Lung (tissue), 17 donors: ENCODE measurements at places on chromosomes 4 and X. TPM values are rescaled to one million over a fixed set of nuclear protein-coding genes. Genes with fewer than 3 reads are reported as not detected.

SPATA4 gene
- polyA plus RNA-seq: 1.4 TPM

BEX5 gene
- polyA plus RNA-seq: 11.7 TPM

BRS3 gene
- polyA plus RNA-seq: not detected

FRG2 gene
- not detected for polyA plus RNA-seq

BRCC3 gene
- polyA plus RNA-seq: 13.1 TPM

FAT1 gene
- polyA plus RNA-seq: 19.4 TPM

CLNK gene
- polyA plus RNA-seq: 0.04 TPM

KLB gene
- 0.06 TPM for polyA plus RNA-seq

MID1 gene
- polyA plus RNA-seq: 4.3 TPM

DNA sequence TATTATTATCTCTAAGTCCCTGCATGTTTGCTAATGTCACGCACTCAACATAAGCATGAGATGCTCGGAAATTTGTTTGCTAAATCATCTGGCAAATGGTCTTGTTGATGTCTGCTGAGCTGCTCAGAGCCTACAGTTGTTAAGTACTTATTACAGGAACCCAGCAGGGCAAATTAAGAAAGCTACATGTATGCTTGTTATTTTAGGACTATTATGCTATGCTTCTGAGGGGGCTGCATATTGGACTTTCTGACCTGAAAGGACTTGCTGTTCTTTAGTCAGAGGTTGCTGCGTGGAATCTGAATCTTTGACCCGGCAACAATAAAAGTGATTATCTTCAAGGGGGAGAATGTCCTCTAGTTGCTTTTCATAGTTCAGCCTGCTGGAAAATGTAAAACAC is 36.3 kb upstream of the TENM3 start:
- no peaks in the 10 kb centered on the region for H3K36me3 ChIP-seq
- H3K27me3 ChIP-seq: peaks cover 3% of the 10 kb centered on the region
- DNase-seq: peak; percentile 21

DNA sequence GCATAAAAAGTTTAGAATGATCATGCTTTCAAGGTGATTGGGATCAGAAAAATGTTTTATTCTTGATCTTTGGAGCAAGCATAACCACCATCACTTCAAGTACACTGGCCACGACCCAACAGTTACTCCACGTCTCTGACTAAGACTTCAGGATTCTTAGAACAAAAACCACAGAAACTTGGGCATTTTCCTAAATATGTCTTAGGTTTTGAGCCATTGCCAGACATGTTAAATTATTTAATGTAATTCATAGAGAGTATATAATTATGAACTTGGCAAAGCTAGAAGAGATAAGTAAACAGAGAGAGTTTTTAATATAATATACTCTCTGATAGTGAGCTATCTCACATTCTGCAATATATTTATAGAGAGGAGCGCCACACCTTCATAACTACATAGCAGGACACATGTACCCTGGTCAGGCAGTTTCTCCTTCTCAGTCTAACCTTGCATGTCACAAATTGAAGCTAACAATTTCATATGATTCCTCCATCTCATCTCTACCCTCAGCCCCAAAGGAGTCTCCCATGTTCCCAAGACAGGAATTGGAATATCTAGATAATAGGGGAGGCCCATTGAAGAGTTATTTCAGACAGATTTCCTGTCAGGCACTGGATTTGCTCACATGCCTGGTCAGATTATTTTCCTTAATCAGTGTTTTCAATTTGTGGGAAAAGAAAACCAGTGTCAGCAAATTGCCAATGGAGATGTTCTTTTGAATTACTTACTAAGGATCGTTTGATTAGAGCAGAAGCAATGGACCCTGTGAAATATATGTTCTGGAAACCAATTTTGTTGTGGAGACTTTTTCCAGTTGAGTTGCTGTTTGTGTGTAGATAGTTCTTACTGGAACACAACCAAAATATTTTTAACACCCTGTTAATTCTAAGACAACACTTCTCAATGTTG is 61.7 kb upstream of the GUCY1A1 start:
- no peaks in the 10 kb centered on the region for H3K27me3 ChIP-seq
- no peak overlapping the region for H3K27ac ChIP-seq
- no peaks in the 10 kb centered on the region for H3K36me3 ChIP-seq
- H3K4me3 ChIP-seq: no peak overlapping the region
- peaks cover 6% of the 10 kb centered on the region for H3K4me1 ChIP-seq
- peak; percentile 39 for DNase-seq

DNA sequence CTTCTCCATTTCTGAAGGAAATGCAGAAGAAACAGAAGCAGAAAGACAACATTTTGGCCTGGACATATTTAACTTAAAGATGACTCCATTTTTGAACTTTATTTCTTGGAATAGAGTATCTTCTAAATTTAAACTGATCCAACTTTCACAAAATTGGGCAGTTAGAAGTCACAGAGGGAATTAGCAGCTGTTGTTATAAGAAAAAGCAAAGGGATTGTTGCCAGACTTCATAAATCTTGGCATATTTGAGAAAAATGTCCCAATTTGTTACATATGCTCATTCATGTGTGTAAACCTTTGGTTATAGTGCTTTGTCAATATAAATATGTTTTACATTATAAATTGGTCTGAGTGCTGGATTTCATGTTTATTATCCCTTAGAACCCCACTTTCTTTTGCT is 3.4 kb downstream of the GLUD2 start:
- no peak for DNase-seq
- no peak overlapping the region for H3K4me3 ChIP-seq
- H3K27me3 ChIP-seq: no peaks in the 10 kb centered on the region
- no peaks in the 10 kb centered on the region for H3K36me3 ChIP-seq

DNA sequence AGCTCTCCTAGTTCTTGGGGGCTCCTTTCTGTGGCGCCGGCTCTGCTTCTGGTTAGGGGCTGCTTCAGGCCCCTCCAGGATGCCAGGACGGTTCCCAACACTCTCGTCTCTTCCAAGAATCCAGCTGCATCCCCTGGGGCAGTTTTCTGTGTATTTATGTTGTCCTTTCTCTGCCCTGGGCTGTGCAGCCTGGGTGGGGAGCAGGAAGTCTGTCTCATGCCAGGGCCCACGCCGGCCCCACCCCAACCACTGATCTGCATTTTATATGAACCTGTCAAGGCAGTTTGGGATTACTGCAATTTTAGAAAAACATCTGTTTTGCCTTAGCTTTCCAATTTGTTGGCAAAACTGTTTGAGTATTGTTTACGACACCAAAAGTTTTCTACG is 14.6 kb downstream of the CTBP1 start:
- DNase-seq: peak; percentile 16
- H3K36me3 ChIP-seq: peaks cover 4% of the 10 kb centered on the region
- H3K27ac ChIP-seq: no peak overlapping the region
- no peaks in the 10 kb centered on the region for H3K27me3 ChIP-seq

DNA sequence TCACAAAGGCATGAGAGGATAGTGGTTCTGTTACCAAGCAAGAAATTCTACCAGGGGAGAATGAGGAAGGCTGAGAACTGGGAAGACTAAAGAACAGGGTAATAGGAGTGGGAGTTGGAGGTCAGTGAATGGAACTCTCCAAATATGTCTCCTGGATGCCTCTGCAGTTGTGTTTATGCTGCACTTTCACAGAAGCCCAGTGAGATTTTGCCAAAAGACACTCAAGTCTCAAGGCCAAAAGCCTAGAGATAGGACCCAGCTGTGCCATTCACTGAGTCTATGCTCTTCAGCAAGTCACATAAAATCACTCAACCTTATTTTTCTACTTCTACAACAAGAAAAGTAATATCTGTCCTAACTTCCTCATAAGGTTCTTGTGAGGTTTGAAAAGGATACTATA is 285.4 kb downstream of the UNC5C start:
- DNase-seq: no peak
- H3K4me3 ChIP-seq: no peak overlapping the region
- H3K4me1 ChIP-seq: peaks cover 2% of the 10 kb centered on the region
- no peak overlapping the region for H3K27ac ChIP-seq

- H3K27me3 ChIP-seq: no peaks in the 10 kb centered on the region
- no peak for DNase-seq
- H3K27ac ChIP-seq: no peak overlapping the region
- no peak overlapping the region for H3K4me3 ChIP-seq
- H3K4me1 ChIP-seq: no peaks in the 10 kb centered on the region
These were observed 146.4 kb downstream of the AMMECR1 start for GRCh38 chrX:110171442-110171841.

- no peak for DNase-seq
- peaks cover 8% of the 10 kb centered on the region for H3K4me1 ChIP-seq
- H3K4me3 ChIP-seq: no peak overlapping the region
- no peaks in the 10 kb centered on the region for H3K36me3 ChIP-seq
- no peaks in the 10 kb centered on the region for H3K27me3 ChIP-seq
- no peak overlapping the region for H3K27ac ChIP-seq
These were observed 62.2 kb downstream of the STOX2 start for GRCh38 chr4:183967266-183967665.

DNA sequence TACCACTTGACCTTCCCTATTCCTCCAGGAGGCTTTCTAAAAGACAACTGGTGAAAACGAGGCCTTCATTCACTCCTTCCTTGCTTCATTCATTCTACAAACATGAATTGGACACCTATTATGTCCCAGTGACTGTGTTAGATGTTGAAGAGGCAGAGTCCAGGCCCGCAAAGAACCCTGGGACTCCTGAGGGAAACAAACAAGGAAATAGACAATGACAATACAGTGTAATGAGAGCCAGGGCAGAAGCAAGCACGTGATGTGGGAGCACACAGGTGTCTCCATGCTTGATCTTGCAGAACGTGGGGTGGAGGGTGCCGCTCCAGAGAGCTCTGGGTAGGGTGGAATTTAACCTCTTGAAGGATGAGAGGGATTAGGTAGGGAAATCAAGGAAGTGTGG is 137.6 kb upstream of the KLF3 start:
- H3K4me1 ChIP-seq: peaks cover 7% of the 10 kb centered on the region
- no peak for DNase-seq
- H3K27me3 ChIP-seq: no peaks in the 10 kb centered on the region
- H3K27ac ChIP-seq: no peak overlapping the region
- H3K4me3 ChIP-seq: no peak overlapping the region

GRCh38 chr4:176443117-176443516 is 123.4 kb downstream of the SPCS3 start:
- H3K4me3 ChIP-seq: no peak overlapping the region
- no peaks in the 10 kb centered on the region for H3K4me1 ChIP-seq
- no peak overlapping the region for H3K27ac ChIP-seq
- no peaks in the 10 kb centered on the region for H3K27me3 ChIP-seq
- H3K36me3 ChIP-seq: no peaks in the 10 kb centered on the region

GRCh38 chr4:122783301-122784215 is 43.1 kb upstream of the FGF2 start:
- peaks cover 3% of the 10 kb centered on the region for H3K4me1 ChIP-seq
- peak overlapping the region; percentile 15 for H3K27ac ChIP-seq
- no peak overlapping the region for H3K4me3 ChIP-seq
- DNase-seq: peak; percentile 54
- H3K36me3 ChIP-seq: no peaks in the 10 kb centered on the region
- no peaks in the 10 kb centered on the region for H3K27me3 ChIP-seq

DNA sequence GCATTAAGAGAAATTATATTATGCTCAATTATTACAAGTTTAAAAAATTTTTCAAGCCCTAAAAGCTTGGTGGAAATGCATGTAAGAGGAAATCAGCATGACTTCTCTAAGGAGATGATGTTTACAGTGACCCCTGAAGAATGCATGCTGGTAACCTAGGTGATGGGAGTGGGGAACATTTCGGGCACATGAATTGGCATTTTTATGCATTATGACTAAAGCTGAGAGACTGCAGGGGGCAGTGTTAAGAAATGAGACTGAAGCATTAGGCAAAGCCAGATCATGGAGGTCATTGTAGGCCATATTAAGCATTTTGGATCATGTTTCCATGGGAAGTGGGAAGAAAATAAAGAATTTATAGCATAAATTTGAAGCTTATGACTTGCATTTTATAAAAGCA is 421.3 kb downstream of the FAT4 start:
- no peak overlapping the region for H3K4me3 ChIP-seq
- H3K27me3 ChIP-seq: no peaks in the 10 kb centered on the region
- H3K4me1 ChIP-seq: no peaks in the 10 kb centered on the region
- H3K36me3 ChIP-seq: no peaks in the 10 kb centered on the region
- no peak overlapping the region for H3K27ac ChIP-seq
- no peak for DNase-seq

GRCh38 chrX:150602743-150603142 is 34.3 kb downstream of the MTM1 start:
- no peak for DNase-seq
- peaks cover 2% of the 10 kb centered on the region for H3K27me3 ChIP-seq
- H3K4me1 ChIP-seq: no peaks in the 10 kb centered on the region

DNA sequence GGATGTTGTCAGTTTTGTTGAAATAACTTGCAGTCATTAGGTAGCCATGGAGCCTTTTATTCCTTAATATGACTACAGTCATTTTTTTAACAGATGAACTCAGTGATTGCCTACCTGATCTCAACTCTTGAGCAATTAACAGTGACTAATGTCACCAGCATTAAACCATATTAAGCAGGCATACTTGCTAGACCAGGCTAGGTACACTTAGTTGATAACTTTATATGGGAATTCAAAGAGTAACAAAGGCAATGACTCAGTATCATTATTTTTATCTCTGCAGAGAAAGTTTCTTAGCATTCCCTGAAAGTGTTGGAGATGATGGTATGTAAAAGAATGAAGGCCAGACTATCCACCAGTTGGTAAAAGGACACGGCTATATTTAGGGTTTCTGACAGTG is at the start of gene C4orf54:
Gene C4orf54 (minus strand): TSS at position 31 of the 400 bp plus-strand sequence. CDS start 3,180 bp downstream, outside the sequence.
- no peaks in the 10 kb centered on the region for H3K4me1 ChIP-seq
- H3K36me3 ChIP-seq: no peaks in the 10 kb centered on the region
- no peak for DNase-seq
- H3K27ac ChIP-seq: no peak within 1 kb of the TSS
- no peaks in the 10 kb centered on the region for H3K27me3 ChIP-seq
- H3K4me3 ChIP-seq: no peak within 1 kb of the TSS

DNA sequence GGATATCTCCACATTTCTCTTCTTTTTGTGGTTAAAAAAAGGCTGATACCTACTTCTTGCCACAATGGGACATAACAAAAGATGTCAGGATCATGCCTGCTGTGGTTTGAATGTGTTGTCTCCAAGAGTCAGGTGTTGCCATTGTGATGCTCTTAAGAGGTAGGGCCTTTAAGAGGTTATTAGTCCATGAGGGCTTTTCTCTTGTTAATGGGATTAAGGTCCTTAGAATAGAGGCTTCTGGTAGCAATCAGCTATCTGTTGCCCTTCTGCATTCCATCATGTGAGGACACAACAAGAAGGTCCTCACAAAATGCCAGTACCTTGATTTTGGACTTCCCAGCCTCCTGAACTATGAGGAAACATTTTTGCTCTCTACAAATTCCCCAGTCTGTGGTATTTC is 191.4 kb downstream of the GBA3 start:
- no peaks in the 10 kb centered on the region for H3K36me3 ChIP-seq
- no peak overlapping the region for H3K4me3 ChIP-seq
- no peak for DNase-seq
- no peaks in the 10 kb centered on the region for H3K4me1 ChIP-seq

DNA sequence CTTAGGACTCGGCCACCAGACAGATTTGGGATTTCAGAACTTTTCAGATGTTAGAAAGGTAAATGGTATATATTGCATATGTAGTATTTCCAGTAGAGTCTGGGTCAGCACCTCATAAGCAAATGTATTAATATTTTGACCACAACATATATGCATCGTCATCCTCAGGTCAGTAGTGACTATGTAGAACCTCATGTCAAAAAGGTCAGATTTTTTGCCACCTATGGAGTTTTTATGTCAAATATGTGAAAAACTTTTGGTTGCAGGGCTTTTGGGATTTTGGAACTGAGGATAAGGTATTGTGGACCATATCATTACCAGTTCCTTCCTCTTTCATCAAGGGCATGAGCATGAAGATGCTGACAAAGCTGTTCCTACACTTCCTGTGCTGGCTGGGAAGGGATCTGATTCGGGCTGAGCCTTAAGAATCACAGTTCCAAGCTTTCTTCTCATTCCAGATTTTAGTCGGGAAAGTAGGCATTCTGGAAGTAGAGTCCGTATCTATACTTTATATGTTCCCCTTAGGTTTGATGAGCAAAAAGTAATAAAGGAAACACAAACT is 183.0 kb upstream of the PGRMC2 start:
- no peaks in the 10 kb centered on the region for H3K36me3 ChIP-seq
- peaks cover 4% of the 10 kb centered on the region for H3K4me1 ChIP-seq
- H3K27me3 ChIP-seq: no peaks in the 10 kb centered on the region
